ENCODE measurements at places on chromosomes 7 and 10.

- no peak for DNase-seq
These were observed 41.0 kb downstream of the PRF1 start for GRCh38 chr10:70561558-70561957.

DNA sequence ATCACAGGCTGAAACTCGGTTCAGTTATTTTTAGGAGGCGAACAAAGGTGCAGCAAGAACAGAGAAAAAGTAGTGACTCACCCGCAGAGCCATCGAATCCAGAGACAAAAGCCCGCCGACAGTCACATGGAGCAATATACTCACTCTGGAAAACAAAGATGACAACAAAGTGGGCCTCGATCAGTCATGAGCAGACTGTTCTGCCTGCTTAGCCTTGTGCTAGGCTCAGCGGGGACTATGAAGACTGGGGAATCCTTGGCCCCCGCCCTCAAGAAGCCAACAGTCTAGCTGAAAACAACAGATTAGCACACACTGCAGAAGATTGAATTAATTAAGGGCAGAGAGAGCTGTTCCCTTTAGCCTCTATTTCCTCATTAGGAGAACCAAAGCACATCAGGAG is 30.4 kb downstream of the XPNPEP1 start:
- no peak for DNase-seq

DNA sequence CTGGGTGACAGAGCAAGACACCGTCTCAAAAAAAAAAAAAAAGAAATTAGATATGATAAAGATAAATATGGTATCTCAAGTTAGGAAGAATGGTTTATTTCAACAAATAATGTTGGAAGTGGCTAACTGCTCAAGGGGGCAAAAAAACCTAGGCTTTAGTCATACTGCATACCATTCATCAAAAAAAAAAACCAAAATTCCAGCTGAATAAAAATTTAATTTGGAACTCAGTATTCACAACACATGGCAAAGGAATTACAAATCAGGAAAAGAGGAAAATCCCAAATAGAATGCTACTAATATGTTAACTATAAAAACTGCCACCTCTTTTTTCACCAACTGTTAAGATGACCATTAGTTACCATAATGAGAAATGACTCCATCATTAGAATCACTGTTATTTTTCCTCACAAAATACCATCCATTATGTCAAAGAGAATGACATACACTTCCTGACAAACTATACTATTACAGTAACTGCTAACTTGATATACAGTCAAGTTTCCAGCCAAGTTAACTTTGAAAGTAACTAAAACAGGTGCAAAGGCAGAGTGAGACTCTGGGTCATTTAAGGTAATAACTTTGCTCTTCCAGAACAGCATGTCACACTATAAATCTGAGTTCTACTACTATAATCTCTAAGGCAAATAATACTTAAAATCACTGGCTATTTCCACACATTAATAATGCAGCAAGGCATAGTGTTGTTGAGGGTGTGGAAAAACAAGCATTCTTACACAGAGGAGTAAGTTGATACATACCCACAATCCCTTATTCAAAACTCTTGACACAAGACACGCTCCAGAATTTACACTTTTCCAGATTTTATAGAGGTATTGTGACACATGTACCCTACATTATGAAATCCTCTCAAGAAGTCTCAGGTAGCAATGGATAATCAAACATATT is 10.2 kb downstream of the KBTBD2 start:
- DNase-seq = no peak

DNA sequence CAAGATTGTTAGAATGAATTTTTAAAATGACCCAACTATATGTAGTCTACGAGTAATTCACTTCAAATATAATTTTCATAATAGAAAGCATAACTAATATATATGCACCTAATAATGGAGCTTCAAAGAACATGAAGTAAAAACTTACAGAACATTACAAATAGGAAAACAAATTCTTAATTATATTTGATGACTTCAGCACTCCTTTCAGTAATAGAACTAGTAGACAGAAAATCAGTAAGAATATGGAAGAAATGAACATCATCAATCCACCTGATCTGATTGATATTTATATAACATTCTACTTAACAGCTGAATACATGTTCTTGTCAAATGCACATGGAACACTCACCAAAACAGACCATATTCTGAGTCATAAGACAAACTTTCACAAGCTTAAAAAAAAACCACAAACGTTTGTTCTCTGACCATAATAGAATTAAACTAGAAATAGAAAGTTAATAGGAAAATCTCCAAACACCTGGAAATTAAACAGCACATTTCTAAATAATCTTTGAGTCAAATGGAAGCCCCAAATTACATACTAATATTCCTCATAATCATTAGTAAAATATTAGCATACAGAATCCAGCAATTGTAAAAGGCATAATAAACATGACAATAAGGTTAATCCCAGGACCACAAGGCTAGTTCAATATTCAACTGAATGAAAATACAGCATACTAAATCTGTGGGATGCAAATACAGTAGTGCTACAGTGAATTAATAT is 48.0 kb downstream of the BRAF start:
- DNase-seq = no peak

DNA sequence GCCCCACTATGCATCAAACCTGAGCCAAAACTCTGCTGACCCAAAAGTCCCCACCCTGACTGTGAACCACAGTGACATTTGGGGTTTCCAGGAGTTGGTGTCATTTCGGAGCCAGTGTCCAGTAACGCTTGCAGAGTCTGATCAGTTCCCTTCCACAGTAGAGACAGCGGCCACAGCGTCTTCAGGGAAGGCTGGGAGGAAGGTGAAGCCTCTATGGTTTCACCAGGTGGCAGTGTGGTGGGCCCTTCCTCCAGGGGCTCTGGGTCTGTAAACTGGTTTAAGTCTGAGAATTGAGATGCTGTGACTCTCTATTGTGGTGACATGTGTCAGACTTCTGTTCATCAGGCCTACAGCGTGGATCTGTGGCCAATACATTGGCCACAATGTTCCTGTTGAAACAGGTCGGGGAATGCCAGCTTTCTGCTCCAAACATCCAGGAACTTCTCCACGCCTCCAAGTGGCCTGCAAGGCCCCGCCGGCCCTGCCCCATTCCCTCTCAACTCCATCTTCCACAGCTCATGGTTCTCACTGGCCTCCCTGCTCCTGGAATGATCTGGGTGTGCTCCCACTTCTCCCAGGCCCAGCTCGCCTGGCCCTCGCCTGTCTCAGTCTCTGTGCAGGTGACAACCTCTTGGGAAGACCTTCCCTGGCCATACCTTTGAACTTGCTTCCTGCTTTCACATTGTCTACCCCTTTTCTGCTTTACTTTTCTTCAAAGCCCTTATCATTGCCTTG is 124.5 kb upstream of the FAM20C start:
- DNase-seq = no peak

- DNase-seq = no peak
These were observed 52.0 kb downstream of the P4HA1 start for GRCh38 chr10:73044378-73045285.

- DNase-seq = no peak
These were observed 41.8 kb upstream of the TRIM8 start for GRCh38 chr10:102602272-102603045.

GRCh38 chr10:117272195-117273076 is 31.5 kb downstream of the SLC18A2 start:
- DNase-seq = no peak

DNA sequence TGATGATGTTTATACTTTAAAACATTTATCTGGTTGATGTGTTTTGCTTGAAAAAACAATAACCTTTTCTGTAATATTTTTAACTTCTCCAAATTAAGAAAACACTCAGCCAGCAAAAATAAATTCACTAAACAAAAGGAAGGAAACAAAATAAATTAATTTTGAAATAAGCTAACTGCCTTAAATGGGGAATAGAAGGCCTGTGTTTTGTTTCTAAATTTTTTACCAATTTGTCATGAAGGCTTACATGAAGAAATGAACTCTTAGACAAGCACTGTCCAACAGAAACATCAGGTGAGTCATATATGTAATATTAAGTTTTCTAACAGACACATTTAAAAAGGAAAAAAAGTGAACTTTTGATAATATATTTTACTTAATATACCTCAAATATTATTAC is 68.5 kb downstream of the LRRN3 start:
- DNase-seq = no peak

DNA sequence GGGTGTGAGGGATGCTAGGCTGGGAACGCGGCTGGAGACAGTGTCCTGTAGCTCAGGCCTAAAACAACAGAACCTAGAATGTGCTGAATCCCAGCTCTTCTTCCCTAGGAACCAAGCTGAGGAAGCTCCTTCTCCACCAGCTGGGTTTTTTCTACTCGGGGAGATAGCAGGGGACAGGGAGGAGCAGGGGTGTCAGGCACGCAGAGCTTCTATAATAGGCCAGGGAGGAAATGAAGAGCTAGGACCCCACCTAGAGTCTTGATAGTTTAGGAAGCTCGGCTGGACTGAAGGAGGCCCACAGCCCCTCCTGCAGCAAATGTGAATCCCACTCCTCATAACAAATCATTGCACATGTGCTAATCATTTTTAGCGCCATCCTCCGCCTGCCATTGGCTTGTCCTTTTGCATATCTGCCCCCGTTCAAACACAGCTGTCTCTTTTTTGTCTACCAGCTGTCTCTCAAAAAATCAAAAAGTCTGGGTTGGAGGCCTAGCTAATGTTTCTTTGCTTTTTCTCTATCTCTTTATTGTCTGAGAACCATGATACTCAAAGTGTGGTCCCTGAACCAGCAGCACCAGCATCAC is 24.1 kb upstream of the FAM180A start:
- no peak for DNase-seq

GRCh38 chr10:62195675-62195926 is 73.0 kb downstream of the RTKN2 start:
- no peak for DNase-seq

GRCh38 chr10:95312257-95312656 is 21.5 kb upstream of the PDLIM1 start:
- DNase-seq = no peak

GRCh38 chr7:24788961-24789576 is 31.8 kb upstream of the GSDME start:
- DNase-seq = no peak

DNA sequence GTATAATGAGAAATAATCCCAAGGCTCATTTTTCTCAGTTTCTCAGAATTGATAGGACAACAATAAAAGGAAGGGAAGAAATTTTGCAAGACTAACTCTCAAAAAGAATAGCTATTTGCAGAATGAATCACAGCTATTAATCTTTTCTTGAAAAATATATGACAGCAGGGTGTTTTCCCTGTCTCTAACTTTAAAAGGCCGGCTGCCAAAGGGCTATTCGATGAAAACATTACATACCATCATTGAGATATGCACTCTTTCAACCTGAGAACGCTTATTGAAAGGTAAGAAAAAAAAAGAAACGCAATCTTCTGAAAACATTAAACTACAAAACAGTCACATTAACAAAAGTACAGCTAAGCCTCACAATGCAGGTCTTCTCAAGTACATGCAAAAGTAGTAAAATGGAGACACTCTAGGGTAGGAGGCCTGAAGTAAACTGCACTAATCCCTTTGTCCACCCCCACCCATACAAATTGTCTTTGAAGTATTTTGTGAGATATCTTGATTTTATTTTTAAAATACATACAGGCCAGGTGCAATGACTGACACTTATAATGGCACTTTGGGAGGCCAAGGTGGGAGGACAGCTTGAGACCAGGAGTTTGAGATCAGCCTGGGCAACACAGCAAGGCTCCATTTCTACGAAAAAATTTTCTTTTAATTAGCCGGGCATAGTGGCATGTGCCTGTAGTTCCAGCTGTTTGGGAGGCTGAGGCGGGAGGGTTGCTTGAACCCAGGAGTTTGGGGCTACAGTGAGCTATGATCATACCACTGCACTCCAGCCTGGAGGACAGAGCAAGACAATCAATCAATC is 83.0 kb downstream of the PARD3 start:
- DNase-seq = no peak

- DNase-seq = no peak
These were observed at the start of gene MYH16 for GRCh38 chr7:99272476-99273045. TSS of gene MYH16 (plus strand) at chr7:99272839.

GRCh38 chr7:120996333-120996987 is 7.9 kb downstream of the CPED1 start:
- no peak for DNase-seq

- peak; percentile 21 for DNase-seq
These were observed 62.1 kb downstream of the SDHAF3 start for GRCh38 chr7:97179454-97180104.

GRCh38 chr10:124101351-124101750 is 8.0 kb upstream of the CHST15 start:
- DNase-seq = no peak

DNA sequence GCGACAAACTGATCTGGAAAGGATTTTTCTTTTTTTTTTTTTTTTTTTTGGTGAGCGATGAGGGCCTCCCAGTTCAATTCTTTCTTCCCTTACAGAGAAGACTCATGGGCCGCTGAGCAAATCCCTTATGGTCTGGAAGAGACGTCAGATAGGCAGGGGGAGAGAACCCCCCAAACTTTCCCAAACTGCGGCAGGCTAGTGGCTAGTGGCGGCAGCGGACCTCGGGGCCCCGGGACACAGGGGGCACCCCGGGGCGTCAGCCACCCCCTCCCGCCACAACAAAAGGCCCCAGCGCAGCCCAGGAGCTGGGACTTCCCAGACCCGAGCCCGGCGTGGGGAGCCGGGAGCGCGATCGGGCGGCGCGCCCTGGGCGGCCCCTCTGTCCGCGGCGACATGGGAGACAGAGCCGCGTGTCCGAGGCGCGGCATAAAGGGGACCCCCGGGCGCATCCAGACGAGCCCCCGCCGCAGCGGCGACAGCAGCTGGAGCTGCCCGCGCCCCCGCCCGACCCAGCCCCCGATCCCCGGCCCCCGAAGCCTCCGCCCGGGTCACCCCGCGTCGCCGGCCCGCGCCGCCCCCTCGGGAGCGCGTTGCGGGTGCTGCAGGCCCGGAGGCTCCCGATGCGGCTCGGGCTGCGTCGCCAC is 755 bp downstream of the FAM171A1 start:
- no peak for DNase-seq

DNA sequence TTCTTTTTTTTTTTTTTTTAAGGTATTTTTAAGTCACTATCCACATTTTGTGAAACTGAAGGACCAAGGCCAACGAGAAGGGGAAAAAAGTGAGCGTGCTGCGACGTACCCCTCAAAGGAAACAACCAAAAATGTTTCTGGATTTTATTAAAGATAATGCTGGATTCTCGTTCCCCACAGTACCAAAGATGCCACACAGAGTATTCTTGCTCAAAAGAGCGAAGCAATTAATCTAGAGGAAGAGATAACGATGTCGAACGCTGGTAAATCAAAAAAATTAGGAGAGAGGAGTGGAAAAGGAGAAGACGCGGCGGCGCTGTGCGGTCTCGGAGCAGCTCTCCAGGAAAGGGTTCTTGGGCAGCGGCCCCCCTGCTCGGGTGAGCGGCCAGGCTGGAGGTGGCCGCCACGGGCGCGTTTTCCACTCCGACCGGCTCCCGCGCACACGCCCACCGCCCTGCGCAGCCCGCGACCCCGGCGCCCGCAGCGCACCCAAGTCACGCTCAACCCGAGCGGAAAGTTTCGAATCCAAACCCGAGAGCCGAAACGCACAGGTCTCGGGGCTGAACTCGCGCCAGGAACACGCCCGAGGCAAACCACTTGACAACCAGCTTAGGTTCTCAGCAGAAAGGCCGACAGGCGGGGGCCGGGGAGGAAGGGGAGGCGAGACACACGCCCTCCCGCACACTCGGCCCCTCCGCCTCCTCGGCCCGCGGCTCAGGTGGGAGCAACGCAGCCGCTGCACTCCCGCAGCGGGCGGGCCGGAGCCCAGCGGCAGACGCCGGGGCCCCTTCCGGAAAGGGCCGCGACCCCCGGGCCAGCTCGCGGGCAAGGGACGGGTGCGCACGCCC is 989 bp downstream of the SRPK2 start:
- DNase-seq = peak; percentile 32

GRCh38 chr10:75971402-75972211 is 540.2 kb downstream of the LRMDA start:
- peak; percentile 62 for DNase-seq
